Pons (tissue), 1 donor: ENCODE measurements at places on chromosomes 5 and 9.

DNA sequence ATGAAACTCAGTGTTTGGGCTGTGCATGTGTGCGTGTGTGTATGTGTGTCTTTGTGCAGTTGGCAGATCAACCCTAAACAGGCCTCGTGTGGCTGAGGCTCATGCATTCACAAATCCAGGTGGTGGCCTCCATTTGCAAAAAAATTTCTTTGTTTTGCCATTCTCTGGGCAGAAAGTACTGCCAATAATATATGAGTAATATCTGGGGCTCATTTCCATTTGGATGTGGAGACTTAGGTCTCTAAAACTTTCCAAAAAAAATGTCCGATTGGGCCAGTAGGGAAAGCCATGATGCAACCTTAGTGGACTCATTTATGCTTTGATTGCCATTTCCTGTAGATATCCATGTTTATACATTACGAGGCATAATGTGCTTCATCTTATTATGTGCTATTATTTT is 77.9 kb upstream of the RPS23 start:
- no peak for DNase-seq

GRCh38 chr9:78358329-78359051 is 61.6 kb downstream of the PSAT1 start:
- no peak for DNase-seq

DNA sequence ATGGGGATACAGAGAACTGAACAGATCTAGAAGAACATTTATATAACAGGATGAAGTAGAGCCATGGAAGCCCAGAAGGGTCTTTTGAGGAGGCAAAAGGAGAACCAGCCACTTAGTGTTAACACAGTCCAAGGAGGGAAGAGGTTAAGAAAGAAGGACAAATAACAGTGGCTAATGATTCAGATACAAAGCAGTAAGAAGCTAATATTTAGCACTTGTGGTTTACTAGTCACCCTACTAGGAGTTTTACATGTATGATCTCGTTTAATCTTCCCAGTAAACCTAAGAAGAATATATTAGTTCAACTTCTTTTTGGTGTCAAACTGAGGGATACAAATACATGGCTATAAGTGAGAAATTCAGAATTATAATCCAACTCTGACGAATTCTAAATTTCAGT is 7.7 kb downstream of the FBXO4 start:
- no peak for DNase-seq

DNA sequence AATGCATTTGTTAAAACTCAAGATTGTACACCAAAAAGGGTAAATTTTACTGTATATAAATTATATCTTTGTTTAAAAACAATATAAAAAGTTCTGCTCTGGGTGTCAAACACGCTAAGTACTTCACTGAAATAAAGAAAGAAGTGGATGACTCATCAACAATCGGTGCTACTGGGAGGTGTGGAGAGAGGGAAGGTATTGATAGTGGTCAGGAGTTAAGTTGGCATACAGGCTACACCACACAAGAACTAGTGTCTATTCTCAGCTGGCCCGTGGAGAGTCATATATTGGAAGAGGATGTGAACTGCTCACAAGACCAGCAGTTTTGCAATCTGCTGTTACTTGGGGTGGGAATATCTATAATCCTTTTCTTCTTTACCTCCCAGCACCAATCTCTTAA is 145.7 kb upstream of the TRPC7 start:
- DNase-seq, result no peak

DNA sequence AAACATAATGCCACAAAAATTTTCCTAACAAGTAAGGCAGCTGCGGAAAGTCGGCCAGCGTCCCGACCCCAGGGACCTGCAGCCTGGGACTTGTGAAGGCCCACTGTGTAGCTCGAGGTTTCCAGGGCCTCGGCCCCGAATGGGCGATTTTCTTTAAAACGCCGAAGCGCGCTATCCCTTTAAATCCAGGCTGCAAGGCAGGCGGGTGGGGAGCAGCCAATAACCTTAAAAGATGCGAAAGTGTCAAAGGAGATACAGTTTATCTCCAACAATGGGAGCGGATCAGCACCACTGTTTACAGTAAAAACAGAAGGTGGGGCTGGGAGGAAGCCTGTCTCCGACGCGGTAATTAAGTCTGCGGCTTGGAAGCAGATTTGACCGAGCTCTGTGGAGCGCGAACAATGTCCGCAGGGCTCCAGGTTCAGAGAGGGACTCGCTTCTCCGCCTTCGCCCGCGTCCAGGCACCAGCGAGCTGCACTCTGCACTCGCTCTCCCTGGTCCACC is 1.7 kb upstream of the ZSWIM6 start:
- peak; percentile 60 for DNase-seq

DNA sequence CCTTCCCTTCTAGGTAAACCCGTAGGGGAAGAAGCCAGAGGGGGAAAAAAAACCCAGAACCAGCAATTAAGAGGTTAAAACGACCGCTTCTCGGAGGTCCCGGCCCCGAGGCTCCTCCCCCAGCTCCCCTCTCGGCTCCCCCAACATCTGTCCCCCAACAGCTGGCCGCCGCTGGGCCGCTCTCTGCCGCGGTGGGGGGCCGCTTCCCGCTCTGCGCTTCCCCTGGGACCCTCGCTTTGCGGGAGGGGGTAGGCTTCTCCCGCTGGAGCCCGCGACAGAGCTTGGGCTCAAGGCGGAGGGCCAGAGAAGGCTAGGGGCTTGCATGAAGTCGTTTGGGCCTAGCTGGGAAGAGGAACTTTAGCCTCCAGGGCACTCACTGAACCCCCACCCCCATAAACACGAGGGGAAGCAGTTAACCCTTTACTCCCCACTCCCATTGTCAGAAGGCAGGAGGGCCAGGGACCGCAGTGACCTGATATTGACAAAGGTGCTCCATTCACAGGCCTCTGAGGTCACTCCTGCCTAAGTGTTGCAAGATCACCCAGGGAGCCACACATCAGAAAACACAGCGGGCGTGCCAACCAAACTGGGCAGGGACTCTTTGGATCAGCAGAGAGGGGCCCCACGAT is 7.5 kb downstream of the LHX6 start:
- DNase-seq, result no peak

DNA sequence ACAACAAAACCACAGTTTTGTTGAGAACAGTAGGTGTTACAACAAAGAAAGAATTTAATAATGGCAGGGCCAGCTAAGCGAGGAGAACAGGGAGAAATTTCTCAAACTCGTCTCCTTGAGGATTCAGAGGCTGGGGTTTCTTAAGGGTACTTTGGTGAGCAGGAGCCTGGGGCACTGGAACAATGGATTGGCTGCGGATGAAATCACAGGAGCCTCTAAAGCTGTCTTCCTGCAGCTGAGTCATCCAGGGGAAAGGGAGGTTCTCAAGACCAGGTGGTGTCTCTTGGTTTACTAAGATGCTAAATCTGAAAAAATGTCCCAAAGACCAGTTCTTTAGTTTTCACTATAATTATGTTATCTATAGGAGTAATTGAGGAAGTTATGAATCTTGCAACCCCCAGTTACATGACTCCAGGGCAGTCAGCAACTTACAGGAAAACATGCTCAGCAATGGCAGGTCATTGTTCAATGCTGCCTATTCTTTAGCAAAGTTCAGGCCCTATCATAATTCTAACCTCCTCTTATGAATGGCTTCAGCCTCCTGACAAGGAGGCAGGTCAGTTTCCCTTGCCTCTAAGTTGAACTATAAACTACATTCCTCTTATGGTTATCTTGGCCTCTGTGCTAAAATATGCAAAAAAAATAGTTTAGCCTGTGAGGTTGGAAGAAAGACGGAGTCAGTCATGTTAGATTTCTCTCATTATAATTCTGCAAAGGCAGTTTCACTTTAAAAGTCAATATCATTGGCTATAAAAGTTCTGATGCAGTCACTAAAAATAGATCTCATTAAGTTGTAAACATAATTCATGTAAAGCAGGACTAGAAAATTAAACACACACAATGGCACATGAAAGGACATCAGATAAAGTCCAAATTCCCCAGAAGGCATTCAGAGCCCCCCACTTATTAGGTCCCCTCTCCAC is 63.3 kb upstream of the CKS2 start:
- DNase-seq, result no peak

DNA sequence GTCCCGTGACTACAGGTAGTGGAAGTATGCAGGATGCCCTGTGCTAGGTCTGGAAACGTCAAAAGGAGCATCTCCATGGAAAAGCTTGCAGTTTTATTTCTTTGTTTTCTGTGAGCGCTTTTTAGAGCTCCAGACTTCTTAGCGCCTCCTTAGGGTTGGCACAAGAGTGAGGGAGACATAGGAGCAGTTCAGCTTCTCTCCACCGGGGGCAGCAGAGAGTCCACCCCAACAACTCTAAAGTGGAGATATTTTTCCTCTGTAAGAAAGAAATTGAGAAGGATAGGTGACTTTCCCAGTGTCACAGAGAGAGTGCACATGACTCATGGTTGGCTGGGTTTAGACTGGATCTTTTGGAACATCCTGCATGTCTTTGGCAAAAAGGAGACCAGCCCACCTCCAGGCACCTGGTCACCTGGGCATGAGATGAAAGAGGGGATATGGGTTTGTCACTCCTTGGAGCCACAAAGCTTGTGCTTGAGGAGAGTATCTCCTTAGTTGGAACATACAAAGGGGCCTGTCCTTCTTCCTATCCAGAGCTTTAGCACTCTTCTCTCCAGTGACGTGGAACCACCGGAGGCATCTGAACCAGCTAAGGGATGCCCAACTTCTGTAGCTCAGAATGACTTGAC is 637.7 kb downstream of the SEMA5A start:
- no peak for DNase-seq

GRCh38 chr9:68585034-68585761 is 44.5 kb upstream of the TMEM252 start:
- DNase-seq, result no peak

GRCh38 chr5:124592891-124593290 is 153.5 kb downstream of the ZNF608 start:
- peak; percentile 66 for DNase-seq

GRCh38 chr9:137113385-137114159 is 961 bp downstream of the DPP7 start:
- no peak for DNase-seq

- DNase-seq, result no peak
Measured at GRCh38 chr9:128163523-128164306, 3.6 kb downstream of the BBLN start.

GRCh38 chr5:178770621-178771020 is 40.2 kb upstream of the ZNF354A start:
- DNase-seq, result no peak

GRCh38 chr9:121831869-121832268 is 180.4 kb downstream of the DAB2IP start:
- DNase-seq, result no peak
